ENCODE measurements at places on chromosomes 6 and 20. TPM values are rescaled to one million over a fixed set of nuclear protein-coding genes. Genes with fewer than 3 reads are reported as not detected.
A peak's percentile ranks its signal among the peaks of the same experiment; 100 is the strongest.

The TTPAL gene
- 24.3 TPM for total RNA-seq

The CST7 gene
- 46.9 TPM for total RNA-seq

The ULBP2 gene
- total RNA-seq: 0.51 TPM

The NOL7 gene
- 213 TPM for total RNA-seq

The PDYN gene
- not detected for total RNA-seq

The RPS6KA2 gene
- 2.8 TPM for total RNA-seq

The KHDC1L gene
- total RNA-seq: not detected

GRCh38 chr20:50224052-50224451, 33.4 kb downstream of the CEBPB start:
- DNase-seq: no peak

GRCh38 chr20:63268671-63269439, 3.8 kb upstream of the ARFGAP1 start:
- DNase-seq: no peak

DNA sequence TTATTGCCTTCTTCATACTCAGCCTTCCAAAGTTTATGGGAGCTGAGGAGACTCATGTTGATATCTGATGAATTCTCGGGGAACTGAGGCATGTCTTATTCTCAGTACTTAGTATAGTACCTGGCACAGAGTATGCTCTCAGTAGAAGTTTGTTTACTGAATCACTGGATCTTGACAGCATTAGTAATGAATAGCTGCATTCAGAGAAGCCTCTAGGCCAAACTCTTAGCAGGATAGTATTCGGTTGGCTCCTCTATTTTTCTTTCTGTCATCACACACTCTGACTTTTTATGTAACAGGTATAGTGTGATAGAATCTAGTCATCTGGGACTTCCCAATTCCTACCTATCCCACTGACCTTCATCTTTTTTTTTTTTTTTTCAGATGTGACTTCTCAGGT, 566.4 kb upstream of the MAN1A1 start:
- no peak for DNase-seq

DNA sequence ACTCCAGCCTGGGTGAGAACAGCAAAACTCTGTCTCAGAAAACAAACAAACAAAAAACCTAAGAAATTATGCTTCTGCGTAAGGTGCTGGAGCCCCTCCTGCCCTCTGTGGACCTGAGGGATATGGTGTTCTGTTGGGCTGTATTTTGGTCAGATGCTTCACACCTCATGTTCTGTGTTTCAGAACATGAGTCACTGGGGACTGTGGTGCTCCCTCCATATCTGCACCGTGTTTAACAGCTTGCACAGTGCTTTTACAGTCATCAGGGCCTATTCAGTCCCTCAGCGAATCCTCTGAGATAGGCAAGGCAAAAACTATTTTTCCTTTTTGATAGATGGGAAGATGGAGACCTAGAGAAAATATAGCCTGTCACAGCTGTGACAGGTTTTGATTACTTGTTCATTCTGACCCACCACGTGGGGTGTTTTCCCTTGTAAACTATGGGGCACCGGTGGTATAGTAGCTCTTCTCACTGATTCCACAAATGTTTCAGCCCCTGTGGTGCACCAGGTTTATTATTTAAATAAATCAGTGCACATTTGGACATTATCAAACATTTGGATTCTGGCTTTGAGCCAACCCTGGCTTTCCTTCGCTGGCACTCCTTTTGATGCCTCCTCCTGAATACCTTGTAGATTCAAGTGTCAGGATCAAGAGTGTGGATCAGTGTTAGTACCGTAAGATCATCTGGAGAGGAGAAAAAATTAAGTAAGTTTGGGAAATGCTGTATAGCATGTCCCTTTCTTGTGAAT, 9.6 kb downstream of the TTPAL start:
- no peak for DNase-seq

- DNase-seq: no peak
Observed at GRCh38 chr6:121504227-121504626, 68.8 kb downstream of the GJA1 start.

DNA sequence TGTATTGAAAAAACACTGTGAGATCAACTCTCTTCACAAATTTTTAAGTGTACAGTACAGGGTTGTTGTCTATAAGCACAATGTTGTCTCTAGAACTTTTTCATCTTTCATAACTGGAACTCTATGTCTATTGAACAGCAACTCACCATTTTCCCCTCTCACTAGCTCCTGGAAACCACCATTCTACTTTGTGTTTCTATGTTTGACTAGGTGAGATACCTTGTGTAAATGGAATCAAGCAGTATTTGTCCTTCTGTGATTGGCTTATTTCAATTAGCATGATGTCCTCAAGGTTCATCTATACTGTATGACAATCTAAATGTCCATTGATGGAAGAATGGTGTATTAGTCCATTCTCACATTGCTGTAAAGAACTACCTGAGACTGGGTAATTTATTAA, 210.1 kb upstream of the FUT9 start:
- no peak for DNase-seq

GRCh38 chr20:18511571-18511970, 3.8 kb downstream of the SEC23B start:
- DNase-seq: no peak

- DNase-seq: no peak
Observed at GRCh38 chr6:112237595-112237994, 16.8 kb downstream of the LAMA4 start.

DNA sequence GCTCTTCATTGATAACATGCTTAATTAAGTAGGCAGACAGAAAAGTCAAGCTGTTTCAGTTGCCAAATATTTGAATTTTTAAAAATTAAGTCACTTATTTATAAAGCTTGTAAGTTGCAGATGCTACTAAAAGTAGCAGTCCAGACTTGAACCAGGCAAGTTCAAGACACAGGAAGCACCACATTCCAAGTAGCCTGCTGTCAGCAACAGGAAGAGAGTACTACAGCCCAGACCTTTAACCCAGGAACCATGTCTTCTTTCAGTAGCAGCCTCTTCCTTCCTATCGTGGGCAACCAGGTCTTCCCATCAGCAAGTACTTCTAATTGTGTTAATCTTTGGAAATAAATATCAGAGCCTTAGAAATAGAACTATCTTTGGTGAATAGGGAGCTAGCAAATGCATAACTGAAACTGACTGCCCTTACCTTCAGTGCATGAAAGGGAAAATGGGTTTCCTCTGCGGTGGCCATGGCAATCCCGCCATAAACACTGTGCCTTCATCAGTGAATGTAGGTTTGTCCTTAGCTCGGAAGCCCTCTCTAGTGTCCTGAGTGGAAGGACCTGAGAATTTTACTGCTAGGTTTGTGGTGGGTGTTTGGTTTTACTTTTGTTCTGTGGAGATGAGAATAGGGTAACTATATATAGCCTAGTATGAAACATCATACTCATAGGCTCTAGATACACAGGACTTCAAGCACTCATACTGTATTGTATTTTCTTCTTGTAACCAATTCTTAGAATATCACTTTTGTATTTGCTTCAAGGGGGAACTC, 95.6 kb downstream of the SYCP2 start:
- no peak for DNase-seq

DNA sequence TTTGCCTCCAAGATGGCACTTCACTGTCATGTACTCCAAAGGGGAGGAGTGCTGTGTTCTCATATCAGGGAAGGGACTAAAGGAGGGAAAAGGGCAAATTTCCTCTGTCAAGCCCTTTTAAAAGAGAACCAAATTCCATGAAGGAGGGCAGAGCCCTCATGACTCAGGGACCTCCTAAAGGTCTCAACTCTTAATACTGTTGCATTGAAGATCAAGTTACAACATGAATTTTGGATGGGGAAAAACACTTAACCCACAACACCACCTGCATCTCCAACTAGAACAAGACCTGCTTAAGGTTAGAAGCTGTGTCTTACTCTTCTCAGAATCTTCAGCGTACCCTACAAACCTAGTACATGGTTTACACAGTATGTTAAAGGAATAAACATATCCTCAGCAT, 23.7 kb upstream of the FBXO30 start:
- no peak for DNase-seq

- no peak for DNase-seq
Observed at GRCh38 chr6:122182061-122182460, 217.4 kb upstream of the HSF2 start.

DNA sequence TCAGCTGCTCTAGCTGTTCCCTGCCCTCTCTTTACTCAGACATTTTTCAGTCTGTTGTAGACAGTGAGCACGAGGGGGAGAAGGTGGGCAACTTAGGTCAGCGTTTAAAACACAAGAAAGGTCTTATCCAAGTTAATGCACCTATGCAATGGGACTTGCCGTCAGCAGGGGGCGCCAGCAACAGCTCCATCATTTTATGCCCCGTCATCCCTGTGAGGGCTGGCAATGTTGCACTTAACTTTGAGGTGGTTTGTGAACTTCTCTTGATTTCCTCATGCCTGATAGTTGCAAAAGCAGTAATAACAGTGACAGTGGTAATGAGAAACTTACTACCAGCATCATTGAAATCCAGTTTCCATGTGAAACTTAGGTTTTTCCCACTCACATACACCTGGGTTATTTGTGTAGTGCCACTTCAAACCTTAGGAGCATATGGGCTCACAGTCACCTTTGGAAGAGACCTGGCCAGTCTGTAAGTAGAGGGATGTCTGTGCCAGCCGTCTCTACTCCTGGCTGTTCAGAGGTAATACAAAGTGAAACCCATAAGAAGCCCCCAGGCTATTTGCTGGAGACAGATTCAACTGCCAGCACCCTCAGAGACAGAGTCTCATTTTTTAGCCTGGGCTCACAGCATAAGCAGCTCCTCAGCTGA, 44.9 kb upstream of the ID1 start:
- DNase-seq: peak; percentile 69

GRCh38 chr6:82863781-82864180, 201.9 kb downstream of the UBE3D start:
- DNase-seq: no peak

GRCh38 chr6:36755435-36756348, 58.1 kb downstream of the RAB44 start:
- DNase-seq: peak; percentile 58

DNA sequence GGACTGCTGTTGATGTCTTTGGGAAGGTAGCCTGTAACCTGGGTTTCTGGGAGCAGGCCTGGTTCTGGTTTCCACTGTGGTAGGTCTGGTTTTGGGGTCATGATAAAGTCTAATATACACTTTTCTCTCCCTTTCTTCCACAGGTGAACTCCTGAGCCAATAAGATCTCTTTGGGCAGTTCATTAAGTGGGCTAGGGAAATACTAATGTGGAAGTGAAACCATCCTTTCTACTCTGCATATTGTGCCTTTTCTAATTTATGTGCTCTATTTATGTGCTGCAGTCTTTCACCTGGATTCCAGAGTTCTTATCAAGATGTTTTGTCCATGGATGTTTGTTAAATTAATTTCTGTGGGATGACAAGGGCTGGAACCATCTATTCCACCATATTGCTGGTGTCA, 165.7 kb upstream of the PTPRK start:
- no peak for DNase-seq

- DNase-seq: no peak
Observed at GRCh38 chr6:121335087-121336008, 1.1 kb upstream of the TBC1D32 start.

DNA sequence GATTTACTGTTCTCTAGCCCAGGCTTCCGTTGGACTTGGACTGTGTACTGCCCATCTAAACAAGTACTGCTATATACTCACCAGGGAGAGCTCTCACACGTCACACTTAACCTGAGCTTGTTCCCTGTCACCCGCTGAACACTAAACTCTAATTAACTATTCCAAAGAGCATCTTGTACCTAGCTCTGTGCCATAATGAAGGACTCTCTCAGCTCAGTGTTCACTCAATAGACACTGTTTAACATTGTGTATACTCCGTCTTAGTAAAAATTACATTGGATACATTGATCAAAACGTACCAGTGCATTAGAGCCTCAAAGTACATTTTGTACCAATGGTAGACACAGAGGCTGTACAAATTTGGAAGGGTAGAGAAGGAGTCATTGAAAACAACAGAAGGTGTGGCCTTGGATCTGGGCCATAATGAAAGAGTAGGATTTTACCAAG, 55.4 kb upstream of the EPHA7 start:
- no peak for DNase-seq

- DNase-seq: no peak
Observed at GRCh38 chr6:52420668-52421358, 671 bp downstream of the EFHC1 start.

- no peak for DNase-seq
Observed at GRCh38 chr6:70686548-70687133, 19.0 kb downstream of the SMAP1 start.

DNA sequence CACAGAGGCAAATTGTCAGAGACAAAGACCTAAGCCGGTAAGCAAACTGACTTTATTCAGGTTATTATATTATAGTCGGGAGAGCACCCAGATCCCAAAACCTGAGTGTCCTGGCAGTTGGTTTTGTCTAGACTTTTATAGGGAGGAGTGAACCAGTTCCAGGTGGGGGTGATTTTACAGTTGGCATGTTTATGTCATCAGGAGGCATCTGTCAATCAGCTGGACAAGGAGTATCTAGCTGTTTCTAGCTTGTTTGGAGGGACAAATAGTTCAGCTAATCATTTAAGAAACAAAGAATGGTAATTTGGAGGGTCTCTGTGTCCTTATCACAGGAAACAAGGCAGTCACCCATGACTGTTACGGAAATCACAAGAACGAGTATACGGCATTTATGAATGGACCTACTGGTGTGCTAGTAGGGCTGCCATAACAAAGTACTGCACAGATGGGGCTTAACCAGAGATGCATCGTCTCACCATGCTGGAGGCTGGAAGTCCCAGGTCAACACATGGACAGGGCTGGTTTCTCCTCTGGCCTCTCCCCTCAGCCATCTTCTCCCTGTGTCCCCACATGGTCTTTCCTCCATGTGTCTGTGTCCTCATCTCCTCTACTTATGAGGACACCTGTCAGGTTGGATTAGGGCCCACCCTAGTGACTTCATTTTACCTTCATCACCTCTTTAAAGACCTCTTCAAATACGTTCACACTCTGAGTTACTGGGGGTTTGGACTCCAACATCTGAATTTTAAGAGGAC, 122.7 kb downstream of the LY86 start:
- no peak for DNase-seq

DNA sequence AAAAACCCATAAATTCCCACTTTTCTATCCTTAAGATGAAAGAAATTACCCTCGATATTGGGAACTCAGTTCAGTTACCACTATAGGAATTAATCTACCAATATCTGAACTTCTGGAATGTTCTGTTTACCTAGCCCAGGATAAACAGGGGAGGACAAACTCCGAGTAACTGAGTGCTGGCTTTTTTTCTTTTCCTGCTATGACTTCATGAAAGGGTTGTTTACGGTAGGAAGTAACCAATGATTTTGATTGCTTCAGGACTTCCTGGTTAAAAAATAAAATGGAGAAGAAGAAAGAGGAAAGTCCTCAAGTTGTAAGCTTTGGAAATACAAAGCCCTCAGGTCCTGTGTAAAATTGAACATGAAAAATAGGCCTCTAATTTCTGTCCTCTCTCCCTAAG, 167.7 kb downstream of the ZNF217 start:
- DNase-seq: no peak

- no peak for DNase-seq
Observed at GRCh38 chr20:23776067-23776771, 25.5 kb upstream of the CST1 start.

Data from activated T-cell treated with anti-CD3 and anti-CD28 coated beads, Interleukin-2, amount 50 U/mL, for 4 hours (primary cell).